Left hindlimb (tissue), 1 donor: ENCODE measurements at places on chromosomes 1 and 21.

DNA sequence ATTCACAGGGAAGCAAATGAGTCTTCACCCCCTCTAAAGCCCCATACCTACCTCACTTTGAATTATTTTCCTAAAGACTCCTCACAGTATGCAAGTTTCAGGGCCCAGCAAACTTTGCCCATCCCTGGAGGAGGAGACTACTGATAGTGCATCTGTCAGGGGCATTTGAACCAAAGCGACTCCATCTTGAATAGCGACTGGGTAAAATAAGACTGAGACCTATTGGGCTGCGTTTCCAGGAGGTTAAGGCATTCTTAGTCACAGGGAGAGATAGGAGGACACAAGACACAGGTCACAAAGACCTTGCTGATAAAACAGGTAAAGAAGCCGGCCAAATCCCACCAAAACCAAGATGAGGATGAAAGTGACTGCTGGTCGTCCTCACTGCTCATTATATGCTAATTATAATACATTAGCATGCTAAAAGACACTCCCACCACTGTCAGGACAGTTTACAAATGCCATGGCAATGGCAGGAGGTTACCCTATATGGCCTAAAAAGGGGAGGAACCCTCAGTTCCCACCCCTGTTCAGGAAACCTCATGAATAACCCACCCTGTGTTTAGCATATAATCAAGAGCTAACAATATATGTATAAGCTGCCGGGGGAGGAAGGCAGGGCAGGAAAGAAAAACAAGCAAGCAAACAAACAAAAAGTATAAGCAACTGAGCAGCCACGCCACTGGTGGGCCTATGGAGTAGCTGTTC is 3.3 kb upstream of the PKNOX1 start:
- no peak for DNase-seq

DNA sequence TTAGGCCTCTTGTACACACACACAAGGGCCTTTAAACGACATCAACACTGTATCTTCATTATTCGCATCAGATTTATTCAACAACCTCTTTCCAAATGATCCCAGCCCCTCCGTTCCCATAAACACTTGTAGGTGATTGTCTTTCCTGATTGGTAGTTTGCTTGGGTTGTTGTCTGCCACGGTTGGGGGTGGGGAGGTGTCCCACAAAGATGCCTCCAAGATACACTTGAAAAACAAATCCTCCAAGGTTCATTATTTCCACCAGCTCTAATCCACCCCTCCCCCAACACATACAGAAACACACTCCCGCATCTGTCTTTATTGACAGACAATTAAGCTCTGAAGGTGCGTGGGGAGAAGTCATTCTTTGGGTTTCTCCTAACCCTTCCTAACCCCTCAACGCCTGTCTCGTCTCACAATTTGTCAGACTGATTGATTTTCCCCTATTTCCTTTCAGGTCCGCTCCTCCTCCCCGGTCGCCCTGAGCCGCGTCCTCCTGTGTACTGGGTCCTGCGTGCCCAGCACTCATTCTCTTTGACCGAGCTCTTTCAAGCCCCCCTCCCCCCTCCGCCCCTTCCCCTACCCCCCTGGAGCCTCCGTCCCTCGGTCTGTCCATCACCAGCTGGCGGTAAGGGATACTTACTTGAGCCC is 1.4 kb downstream of the WDR26 start:
- peak; percentile 35 for DNase-seq

GRCh38 chr1:193284219-193284618 is 97.8 kb upstream of the B3GALT2 start:
- DNase-seq, result no peak

DNA sequence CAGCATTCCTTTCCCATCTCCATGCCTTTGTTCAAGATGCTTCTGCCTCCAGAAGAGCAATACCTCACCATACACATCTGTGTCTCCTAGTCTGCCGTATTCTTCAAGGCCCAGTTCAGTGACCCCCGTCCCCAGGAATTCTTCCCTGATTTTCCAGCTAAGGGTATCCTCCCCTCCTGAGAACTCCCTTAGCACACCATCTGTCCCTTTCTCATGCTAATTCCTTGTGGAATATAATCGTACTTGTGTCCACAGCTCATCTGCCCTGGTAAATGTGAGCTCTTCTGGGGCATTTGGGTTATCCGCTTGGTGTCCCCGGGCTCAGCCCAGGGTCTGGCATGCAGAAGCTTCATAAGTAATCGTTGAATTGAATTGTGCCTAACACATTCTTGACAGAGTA is 40.9 kb downstream of the BEND5 start:
- no peak for DNase-seq

GRCh38 chr21:32800056-32800455 is 28.5 kb upstream of the PAXBP1 start:
- DNase-seq, result no peak

DNA sequence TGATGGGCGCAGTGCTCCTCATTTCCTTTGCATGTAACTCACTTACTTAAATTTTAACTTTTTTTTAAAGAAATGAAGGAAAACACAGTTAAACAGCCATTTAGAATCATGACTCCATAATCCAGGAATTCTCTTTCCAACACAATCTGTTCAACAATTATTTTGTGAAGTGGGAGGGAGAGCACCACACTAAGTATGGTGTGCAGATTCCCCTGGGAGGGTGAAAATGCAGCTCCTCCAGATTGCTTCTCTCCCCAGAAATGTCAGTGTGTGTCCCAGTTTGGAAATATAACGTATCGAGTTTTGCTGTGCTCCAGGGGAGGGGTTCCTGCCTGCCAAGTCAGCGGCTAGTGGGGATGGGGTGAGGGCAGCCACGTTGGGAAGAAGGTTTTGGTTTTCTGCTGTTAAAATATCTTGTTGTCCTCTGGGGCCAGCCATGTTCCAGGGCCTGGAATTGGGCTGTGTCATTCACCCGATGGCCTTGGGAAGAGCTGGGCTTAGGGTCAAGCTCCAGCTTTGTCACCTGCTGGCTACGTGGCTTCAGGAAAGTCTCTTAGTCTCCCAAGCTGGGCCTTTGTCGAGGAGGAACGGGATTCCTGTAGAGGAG is 17.3 kb upstream of the DISP3 start:
- DNase-seq, result no peak

- DNase-seq, result no peak
These were observed 73.0 kb downstream of the PTPRC start for GRCh38 chr1:198711837-198712236.

DNA sequence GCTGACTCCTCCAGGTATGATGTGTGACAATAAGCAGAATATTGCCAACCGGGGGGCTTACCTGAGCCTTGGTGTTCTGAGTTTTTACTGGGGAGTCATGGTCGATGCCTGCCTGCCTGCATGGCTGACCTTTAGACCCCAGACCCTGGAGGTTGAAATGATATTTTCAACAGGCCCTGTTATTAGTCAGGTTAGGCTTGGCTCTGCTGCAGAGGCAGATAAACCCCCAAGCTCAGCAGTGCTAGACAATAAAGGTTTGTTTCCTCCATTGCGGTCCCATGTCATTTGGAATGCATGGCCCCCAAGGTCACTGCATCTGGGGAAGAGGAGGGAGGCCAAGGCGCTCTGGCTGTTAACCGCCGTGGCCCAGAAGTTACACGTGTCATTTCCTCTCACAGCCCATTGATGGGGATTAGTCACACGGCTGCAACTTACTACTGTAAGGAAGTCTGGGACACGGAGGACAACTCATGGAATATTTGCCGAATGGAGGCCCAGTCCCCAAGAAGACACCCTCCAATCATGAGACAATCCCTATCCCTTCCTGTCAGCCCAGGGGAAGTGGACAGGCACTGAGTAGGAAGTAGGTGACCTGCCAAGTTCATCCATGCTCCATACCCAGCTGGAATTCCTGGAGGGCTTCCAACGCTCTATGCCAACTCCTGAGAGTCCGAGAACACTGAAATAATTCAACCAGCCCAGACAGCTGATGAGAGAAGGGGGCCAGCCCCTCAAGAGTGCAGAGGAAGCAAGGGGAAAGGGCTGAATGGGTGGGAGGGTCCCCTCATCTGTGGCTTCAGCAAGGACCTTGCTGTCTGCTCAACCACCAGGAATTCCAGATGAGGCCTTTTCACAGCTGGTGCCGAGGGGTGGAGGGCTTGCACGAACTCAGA is 97.3 kb downstream of the TAS1R2 start:
- DNase-seq, result peak; percentile 76

GRCh38 chr1:72606216-72606810 is 324.0 kb upstream of the NEGR1 start:
- DNase-seq, result no peak

GRCh38 chr1:71733121-71733520 is 549.2 kb downstream of the NEGR1 start:
- no peak for DNase-seq

GRCh38 chr21:30629200-30629599 is 5.8 kb upstream of the KRTAP20-2 start:
- no peak for DNase-seq

GRCh38 chr1:194809665-194810064 is 1623.3 kb upstream of the B3GALT2 start:
- no peak for DNase-seq

- DNase-seq, result no peak
These were observed 18.0 kb downstream of the TRIM33 start for GRCh38 chr1:114492978-114493377.

GRCh38 chr1:116771997-116772647 is 17.9 kb downstream of the CD2 start:
- DNase-seq, result no peak

DNA sequence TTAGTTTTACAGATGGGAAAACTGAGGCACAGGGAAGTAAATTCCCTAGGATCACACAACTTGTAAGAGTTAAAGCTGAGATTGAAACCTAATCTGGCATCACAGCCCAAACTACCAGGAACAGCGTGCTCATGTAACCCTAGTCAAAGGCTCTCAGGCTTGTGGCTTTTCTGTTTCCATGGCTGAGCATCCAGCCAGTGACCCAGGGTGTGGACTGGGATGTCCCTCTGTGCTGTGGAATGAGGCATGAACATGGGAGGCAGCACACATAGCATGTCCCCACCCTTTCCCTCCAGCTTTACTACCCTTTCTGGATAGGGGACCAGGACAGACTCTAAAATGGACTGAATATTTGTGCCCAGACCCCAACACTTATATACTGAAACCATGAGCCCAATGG is 35.1 kb upstream of the RGS16 start:
- DNase-seq, result no peak

- no peak for DNase-seq
These were observed 72.2 kb upstream of the RALGPS2 start for GRCh38 chr1:178652506-178653490.

DNA sequence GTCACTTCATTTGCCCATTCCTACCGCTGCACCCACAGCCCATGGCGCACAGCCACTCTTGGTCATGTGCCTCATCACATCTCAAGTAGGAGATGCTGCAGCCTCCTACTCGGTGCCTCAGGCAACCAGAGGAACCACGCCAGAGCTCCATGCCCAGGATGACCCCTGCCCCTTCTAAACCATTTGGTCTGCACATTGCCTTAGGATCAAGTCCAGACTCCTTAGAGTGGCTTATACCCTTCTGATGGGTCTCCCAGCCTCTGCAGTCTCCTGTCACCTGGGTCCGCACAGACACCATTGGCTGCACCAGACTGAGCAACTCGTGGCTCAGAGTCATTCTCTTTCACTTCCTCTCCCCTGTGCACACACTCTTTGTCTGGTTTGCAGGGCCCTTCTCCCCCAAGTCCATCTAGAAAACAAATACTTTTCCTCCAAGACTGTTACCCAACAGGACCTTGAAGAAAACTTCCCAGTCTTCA is 2.2 kb upstream of the ADORA3 start:
- DNase-seq, result no peak
